ENCODE measurements at places on chromosomes 2 and 18.

DNA sequence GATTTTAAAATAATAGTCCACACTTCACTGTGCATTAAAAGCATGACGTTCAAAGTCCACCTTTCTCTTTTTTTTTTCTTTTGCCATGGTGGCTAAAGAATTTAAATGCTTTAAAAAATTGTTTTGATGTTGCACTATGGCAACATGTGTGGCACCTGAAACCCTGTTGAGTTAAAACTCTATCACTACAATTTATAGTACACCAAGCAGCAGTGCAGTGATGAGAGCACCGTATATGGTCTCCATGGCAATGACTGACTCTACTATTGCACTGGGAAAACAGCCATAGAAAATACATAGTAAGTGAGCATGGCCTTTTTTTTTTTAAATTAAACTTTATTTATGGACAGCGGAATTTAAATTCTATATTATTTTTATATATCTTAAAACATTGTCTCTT is 298.8 kb downstream of the FIGN start:
- no peak for DNase-seq

DNA sequence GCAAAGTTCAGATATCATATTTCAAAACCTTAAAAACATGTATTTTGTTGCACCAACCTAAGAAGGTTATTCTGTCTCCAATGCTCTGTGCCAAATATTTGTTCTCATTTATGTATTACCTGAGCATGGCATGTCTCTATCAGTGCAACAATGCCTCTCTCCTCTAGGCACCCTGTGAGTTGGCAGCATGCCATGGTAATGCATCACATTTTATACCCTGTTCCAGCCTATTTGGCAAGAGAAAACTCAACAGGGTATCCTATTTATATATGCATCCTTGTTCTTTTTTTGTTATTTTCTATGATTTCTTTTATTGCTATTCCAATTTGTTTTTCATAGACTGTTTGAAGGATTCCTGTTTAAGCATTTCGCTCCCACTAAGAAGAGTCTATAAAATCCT is 126.3 kb upstream of the NRXN1 start:
- no peak for DNase-seq

DNA sequence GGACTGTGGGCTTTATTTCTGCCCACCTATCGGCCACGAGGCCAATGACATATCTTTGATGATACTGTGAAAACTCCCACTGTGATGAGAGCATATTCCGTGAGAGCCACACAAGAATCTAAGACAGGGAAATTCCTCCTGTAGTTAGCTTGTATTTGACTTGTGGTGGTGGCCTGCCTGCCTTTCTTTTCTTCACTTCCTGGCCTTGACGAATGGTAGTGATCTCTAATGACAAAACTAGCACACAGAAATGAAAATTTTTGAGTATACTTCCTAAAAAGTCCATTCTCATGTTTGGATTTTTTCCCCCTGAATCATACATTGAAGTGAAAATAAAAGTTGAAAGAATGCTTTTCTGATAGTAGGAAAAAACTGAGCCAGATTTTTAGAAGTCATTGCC is 94.4 kb downstream of the MGAT5 start:
- no peak for DNase-seq

GRCh38 chr18:3051718-3052410 is 38.9 kb upstream of the LPIN2 start:
- no peak for DNase-seq

GRCh38 chr2:169803480-169803879 is 4.8 kb downstream of the SSB start:
- DNase-seq, result no peak

DNA sequence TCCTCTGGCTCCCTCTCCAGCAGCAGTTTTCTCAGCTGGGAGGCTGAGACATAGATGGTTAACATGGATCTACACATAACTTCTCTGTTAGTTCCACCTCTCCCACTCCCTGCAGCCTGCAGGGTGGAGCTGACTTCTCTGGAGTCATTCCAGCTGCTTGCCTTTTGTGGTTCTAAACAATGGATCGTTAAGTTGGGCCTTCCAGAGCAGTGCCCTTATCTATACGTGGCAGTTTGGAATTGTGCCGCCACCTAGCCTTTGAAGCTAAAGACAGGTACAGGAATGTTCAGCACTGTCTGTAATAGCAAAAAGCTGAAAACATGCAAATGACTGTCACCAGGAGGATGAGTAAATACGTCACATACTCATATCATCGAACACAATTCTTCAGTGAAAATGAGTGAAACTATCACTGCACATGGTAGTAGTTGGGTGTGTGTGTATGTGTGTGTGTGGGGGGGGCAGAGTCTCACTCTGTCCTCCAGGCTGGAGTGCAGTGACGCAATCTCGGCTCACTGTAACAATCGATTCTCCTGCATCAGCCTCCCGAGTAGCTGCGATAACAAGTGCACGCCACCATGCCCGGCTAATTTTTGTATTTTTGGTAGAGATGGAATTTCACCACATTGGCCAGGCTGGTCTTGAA is 50.3 kb downstream of the SH2D6 start:
- no peak for DNase-seq

- no peak for DNase-seq
These were observed 25.9 kb downstream of the THADA start for GRCh38 chr2:43569921-43570320.

GRCh38 chr2:178298785-178299212 is 104.5 kb downstream of the OSBPL6 start:
- DNase-seq, result no peak

- DNase-seq, result no peak
These were observed 17.0 kb downstream of the THNSL2 start for GRCh38 chr2:88187038-88187676.

DNA sequence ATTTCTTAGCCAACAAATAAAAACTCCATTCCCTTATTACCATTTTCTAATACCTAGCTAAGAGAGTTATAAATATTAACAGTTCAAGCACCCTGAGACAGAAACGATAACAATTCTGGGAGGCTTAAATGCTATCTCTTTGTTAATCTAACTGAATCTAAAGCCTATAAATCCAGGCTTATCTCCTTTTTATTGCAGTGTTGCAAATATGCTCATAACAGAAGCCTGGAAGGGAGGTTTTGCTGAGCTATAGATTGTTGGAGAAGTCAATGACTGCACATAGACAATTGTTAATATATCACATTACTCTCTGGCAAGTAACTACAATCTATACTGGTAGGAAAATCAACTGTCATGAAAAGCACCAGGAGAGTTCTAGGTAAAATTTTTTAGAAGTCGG is 30.2 kb downstream of the ATF2 start:
- no peak for DNase-seq

DNA sequence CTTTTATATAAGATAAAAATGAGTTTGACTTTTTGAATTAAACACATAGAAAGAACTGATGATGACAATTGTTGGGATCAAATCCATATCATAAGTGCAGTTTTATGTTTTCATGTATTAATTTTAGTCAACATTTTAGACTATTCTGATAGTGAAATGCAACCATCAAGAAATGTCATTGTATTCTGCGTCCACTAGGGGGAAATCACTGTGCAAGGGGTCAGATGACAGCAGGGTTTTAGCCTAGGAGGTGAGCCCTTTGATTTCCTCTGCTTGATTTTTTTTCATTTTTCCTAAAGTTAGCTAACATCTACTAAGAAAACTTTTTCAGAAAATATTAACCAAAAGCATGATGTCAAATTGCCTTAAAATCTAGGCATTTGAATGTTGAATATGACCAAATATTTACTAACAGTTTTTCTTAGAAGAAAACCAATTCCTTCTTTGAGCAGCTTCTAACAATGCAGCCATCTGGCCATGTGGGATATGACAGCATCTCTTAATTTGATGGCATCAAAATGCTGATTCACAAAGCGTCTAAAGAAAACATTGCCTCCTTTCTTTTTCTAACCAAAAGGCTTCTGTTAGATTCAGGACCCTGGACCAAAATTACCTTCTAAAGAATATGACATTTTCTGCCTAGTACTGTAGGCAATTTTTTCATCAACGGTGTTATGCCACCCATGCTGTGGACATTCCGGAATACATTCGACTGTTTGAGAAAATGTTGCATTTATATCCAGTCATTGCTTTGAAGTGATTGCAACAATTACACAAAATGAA is 141.5 kb downstream of the SPHKAP start:
- no peak for DNase-seq

- no peak for DNase-seq
These were observed 55.2 kb upstream of the FAM136A start for GRCh38 chr2:70356941-70357683.

DNA sequence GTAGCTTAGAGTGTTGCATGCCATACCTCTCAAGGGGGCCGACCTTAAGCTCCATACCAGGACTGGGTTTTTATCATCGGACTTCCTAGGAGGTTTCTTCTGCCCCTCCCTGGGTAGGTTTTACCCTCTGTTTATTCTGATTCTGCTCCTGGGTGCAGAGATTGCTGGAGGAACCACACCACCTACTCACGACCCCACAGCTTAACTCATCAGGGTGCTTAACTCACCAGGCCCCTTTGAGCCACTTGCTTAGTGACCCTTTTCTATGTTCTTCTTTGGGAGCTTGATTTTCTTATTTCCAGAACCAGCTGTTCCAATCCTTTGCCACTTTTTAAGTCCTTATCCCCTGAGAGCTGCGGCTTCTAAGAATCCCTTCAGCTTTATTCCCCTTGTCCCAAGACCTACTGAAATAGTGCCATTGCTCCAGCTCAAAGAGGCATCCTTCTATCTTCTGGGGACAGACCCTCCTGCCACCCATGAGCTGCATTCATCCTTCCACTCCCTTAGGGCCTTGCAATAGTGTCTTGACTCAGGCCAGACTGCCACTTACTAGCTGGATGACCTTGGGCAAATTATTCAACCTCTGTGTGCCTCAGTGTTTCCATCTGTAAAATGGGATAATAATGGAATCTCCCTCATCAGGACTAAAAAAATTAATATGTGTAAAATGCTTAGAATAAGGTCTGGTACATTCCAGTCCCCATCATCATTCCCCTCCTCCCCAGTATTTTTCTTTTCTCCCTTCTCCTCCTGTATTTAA is 5.8 kb downstream of the OXER1 start:
- no peak for DNase-seq

- DNase-seq, result no peak
These were observed 251.2 kb upstream of the PARD3B start for GRCh38 chr2:204293884-204294747.

Measured in right atrium auricular region (tissue), 2 donors.